ENCODE measurements at places on chromosomes 6 and 20.
A peak's percentile ranks its signal among the peaks of the same experiment; 100 is the strongest.

GRCh38 chr6:112626468-112627082, 279.4 kb downstream of the RFPL4B start:
- DNase-seq: no peak

DNA sequence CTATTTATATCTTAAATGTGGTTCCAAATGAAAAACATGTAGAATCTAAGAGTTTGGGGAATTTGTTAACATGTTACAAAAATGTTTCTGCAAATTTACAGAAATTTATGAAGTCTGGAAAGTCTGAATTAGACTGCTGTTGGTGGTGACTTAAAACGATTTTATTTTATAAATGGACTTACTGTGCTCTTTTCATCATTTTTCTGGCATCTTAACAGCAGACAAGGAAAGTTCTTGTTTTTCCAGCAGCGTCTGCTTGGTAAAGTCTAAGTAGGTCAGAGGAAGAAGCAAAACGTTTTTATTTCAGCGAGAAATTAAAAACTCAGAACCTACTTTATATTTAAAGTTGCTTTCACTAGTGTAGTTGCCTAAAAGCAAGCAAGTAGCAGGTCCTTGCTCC, 48.6 kb upstream of the COL9A1 start:
- no peak for DNase-seq

DNA sequence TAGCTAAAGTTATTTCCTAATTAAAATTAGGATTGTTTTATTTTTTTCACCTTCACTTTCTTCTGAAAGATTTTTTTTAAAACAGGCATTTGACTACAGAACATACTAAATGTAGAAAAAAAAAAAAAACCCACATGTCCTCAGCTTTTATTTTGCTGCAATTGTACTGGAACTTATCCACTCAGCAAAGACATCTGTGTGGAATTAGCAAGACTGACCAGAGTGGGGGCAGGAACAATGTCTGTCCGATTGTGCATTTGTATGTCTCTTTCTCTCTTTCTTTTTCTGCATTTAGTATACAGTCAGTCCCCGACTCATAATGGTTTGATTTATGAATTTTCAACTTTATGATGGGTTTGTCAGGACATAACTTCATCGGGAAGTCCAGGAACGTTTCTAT, 77.3 kb downstream of the CHD6 start:
- DNase-seq: no peak

DNA sequence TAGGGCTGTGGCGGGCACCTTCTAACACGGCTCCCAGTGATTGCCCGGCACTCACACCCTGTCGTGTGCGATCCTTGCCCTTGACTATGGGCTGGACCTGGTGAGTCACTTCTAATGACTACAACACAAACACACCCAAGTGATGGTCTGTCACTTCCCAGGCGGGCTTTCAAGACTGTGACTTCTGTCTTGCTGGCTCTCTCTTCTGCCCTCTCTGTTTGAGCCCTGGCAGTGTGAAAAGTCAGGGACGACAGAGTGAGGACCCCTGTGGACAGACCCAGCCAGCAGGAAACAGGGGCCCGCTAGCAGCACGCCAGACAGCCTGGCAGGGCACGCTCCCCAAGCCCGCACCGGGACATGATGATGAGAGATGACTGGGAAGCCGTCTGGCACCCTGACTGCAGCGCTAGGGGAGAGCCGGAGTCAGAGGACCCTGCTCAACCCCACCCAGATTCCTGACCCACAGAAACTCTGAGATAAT, 43.0 kb downstream of the KIF16B start:
- DNase-seq: no peak

DNA sequence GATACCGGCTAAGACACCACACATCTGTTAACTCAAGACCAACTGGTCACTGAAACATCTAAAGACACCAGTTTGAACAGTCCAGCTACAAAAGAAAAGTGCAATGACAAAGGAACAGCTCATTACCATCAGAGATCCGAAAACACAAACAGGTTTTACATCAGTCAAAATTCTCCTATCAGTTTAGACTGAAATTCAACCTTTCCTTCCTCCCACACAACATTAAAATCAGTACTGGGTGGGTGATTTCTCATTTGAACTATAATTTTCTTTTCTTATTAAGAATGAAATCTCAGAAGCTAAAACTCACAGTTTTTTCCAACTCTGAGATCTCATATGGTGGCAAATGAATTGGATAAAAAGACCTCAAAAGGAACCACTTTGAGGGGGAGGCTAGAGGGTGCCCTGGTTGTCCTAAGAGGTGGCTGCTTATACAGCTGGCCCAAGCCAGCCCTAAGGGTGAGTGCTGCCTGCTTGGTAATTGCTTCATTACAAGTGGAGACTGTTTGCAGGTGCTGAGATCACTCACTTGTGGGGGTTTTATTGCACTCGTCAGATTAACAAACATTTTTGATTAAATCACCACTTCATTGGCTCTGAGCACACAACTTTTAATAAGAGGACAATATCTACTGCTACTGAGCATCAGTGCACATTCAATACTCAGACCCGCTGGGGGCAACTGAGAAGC, 4.3 kb downstream of the CCDC167 start:
- DNase-seq: no peak

- DNase-seq: peak; percentile 23
Observed at GRCh38 chr20:41366546-41367392, at the start of gene EMILIN3. TSS of gene EMILIN3 (minus strand) at chr20:41366818. CDS start at chr20:41366634, 184 bp downstream.

DNA sequence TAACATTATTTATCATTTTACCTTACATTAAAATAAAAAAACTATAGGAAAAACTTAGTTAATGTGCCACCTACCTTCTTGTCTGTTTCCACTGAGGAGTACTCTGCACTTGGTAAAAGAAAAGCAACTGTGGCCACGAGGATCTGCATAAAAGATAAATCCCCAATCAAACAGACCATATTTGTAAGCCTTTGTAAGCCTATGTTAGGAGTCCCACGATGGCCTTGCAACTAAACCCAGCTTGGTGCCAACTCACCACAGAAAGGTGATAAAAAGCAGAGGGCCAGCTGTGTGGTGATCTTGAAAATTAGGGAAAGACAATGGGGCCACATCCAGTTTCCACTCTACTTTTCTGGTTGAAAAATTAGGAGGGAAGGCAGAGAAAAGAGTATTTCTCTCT, 156.9 kb downstream of the INSM1 start:
- DNase-seq: no peak

DNA sequence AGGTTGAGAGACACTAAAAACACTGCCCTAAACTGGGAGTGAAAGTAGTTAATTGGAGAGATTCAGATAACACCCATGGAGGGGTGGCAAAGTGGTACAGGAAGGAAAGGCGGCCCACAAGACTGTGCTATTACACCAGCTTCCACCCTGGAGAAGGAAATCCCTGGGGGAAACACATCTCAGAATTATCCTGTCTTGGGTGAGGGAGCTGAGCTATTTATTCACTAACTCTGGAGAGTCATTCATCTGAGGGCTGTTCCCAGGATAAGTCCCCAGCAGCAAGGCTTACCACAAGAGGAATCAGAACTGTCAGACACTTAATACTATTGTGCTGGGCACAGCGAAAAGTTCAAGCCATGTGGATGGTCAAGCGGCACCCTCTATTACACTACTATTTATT, 9.9 kb downstream of the TBCC start:
- no peak for DNase-seq

GRCh38 chr6:64520050-64520449, 884.4 kb downstream of the PHF3 start:
- DNase-seq: no peak

DNA sequence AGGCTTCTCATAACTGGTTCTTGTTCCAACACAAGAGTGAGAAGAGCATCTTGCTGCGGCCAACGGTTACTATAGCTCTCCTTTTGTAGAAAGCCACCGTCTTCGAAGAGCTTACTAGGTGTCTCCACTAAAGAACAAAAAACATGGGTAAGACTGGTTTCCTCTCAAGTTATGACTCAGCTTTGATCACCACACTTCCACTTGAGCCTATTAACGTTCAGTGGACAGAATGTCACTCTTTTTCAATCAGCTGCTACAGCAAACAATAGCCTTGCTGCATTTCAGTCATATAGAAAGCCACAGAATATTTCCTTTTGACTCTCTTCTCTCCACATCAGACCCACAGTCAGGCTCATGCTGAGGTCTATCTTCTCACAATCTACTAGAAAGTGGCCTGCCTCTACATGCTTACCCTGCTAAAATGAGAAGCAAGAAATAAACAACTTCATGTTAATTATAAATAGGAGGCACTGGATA, 243.5 kb upstream of the PREP start:
- no peak for DNase-seq

GRCh38 chr6:24933868-24934401, 1.8 kb downstream of the RIPOR2 start:
- peak; percentile 49 for DNase-seq

- no peak for DNase-seq
Observed at GRCh38 chr20:57612916-57613315, 7.3 kb downstream of the ZBP1 start.

DNA sequence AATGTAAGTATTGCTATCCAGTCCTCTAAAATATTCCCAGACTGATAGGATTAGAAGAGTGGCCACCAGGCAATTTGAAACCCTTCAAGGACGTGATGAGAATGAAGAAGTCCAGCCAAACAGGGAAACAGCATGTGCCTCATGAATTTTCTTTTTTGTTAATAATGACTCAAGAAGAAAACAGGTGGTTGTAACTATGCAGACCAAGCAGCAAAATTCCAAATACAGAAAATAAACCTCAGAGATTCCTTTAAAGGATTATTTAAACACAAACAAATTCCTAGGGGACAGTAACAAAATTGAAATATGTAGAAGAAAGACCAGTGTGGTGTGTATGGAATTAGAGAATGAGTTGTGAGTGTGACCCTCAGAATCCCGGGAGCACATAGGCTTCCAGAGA, 239.2 kb downstream of the KCNQ5 start:
- no peak for DNase-seq

DNA sequence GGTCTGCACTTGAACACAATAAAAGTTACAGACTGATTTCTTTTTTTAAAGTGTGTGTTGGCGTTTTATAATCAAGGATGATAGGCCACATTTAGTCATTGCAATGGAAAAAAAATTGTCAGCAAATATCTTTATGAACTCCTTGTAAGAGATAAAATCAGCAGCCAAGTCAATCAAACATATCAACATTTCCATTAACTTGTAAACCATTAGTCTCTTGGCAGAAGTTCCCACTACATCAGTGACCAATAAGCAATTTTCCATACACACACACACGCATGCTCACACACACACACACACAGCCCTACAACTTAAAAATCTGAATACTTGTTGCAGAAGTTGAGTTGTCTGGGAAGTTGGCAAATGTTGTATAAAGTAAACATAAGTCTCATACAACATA, 315.9 kb upstream of the KCNQ5 start:
- DNase-seq: no peak

GRCh38 chr6:105986998-105987397, 99.1 kb upstream of the PRDM1 start:
- no peak for DNase-seq

- DNase-seq: no peak
Observed at GRCh38 chr20:15033269-15033668, 695.9 kb upstream of the FLRT3 start.

GRCh38 chr6:44247338-44248302, 719 bp downstream of the HSP90AB1 start:
- no peak for DNase-seq

DNA sequence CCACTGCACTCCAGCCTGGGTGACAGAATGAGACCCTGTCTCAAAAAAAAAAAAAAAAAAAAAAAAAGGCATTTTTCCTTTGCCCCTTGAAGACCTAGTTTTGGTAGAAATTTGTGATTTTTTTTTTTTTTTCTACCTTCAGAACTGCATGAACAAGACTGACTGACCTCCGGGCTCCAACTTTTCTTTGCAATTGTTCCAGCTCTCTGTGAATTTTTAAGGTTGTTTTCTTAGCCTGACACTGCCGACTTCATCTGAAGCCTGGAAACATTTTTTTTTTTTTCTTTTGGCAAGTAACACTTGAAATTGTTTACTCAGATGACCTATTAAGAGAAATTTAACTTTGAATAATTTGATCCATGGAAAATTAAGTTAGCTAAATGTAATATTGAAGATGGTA, 73.0 kb downstream of the SLC24A3 start:
- DNase-seq: no peak

GRCh38 chr6:143205131-143205535, 144.4 kb downstream of the AIG1 start:
- no peak for DNase-seq

DNA sequence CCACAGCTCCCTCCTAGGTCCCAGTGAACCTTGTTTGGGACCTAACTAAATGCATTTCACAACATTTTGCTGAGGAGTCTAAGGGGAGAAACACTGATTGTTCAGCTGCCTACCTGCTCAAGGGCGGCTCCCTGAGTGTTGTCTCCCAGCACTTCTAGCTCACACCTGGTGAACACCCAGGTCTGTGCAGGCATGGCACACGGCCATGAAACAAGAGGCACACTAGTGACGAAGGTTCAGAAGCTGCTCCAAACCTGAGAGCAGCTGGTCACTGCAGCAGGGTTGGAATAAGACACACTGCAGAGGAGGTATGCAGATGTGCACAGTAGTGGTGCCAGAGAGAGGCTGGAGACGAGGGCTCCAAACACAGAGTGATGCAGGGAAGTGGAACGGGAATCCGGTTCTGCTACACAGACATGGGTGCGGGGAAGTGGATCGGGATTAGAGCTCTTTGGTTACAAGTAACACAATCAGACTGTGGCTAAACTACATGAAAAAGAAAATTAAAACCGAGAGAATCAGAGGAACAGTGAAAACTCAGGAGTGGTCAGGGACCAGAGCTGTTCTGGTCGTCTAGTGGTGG, 486.1 kb upstream of the CDH4 start:
- DNase-seq: no peak

- DNase-seq: peak; percentile 36
Observed at GRCh38 chr6:37381579-37381978, 27.8 kb downstream of the RNF8 start.

DNA sequence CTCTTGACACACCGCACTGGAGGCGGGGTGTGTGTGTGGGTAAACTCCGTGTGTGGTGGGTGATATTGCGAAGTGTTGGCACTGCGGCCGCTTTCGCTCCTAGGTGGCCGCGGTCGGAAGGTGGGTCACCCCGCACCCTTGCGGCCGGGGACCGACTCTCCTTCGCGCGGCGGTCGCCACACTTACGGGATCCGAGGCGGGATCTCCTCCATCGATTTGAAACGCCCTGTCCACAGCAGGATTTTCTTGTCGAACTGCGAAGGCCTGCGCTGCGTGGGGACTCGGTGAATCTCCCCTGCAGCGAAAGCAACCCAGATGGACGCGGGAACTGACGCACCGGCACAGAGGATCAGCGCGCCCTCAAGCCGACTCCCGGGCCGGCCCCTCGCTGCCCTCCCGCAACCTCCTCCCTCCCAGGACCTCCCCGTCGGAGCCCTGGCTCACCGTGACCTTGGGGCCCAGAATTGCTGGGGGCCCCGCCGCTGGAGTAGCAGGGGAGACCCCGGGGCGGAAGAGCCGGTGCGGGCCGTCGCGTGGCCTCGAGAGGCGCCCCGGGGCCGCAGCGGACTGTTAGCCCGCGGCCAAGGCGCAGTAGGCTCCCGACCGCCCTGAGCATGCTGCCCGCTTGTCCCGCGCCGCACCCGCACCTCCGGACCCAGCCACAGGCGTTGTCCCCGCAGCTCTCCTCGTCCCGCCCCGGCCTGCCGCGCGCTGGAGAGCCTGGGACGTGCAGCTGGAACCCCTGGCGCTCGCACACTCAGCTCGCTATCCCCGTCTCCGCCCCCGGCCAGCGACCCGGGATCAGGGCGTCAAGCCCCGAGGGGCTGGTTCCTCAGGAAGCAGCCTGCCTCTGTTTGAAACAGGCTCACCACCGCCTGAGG, at the start of gene FAM162B:
Gene FAM162B (minus strand): TSS at position 759 of the 881 bp plus-strand sequence. CDS start 143 bp downstream, at position 616.
- DNase-seq: no peak

Measured in NT2/D1 (cell line).